ENCODE measurements at places on chromosomes 3 and 15.
A peak's percentile ranks its signal among the peaks of the same experiment; 100 is the strongest.

DNA sequence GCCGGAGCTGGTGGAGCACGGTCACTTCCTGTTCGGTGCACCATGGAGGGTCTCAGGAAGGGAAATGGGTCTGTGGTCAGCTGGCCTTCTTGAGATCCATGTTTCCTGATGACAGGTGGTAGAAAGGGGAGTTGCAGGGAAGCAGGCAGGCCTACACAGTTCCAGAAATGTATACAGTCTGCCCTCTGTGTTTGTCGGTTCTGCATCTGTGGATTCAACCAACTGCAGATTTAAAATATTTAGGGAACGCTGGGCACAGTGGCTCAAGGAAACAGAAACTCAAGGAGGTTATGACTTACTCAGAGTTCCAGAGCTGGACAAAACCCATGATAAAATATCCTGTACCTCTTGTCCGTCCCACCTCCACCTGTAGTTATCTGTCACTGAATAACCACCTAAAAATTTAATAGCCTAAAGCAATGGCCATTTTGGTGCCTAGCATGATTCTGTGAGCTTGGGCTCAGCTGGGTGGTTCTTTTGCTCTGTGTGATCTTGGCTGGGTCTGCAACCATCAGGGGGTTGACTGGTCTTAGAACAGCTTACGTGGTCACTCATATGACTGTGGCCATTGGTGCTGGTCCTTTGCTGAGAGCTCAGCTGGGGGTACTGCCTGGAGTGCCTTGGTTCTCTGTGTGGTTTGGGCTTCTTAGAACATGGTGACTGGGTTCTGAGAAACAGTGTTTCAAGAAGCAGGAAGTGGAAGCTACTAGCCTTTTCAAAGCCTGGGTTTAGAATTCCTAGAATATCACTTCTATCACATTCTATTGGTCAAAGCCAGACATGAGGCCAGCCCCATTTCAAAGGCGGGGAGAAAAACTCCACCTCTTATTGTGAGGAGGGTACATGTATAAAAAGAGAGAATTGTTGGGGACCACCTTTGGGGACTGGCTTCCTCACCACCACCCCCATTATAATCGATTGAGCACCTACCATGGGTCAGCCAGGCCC lies 239.7 kb upstream of the BHLHE40 start:
- no peak for DNase-seq
- peak overlapping the region; percentile 63 for H3K27ac ChIP-seq
- H3K27me3 ChIP-seq: no peaks in the 10 kb centered on the region
- H3K36me3 ChIP-seq: peaks cover 90% of the 10 kb centered on the region
- H3K4me3 ChIP-seq: no peak overlapping the region

GRCh38 chr3:170584585-170585007 lies 1.3 kb downstream of the SLC7A14 start:
- no peaks in the 10 kb centered on the region for H3K36me3 ChIP-seq
- H3K27me3 ChIP-seq: peaks cover 51% of the 10 kb centered on the region
- no peaks in the 10 kb centered on the region for H3K4me1 ChIP-seq
- no peak overlapping the region for H3K4me3 ChIP-seq
- no peak overlapping the region for H3K27ac ChIP-seq
- DNase-seq: peak; percentile 27

DNA sequence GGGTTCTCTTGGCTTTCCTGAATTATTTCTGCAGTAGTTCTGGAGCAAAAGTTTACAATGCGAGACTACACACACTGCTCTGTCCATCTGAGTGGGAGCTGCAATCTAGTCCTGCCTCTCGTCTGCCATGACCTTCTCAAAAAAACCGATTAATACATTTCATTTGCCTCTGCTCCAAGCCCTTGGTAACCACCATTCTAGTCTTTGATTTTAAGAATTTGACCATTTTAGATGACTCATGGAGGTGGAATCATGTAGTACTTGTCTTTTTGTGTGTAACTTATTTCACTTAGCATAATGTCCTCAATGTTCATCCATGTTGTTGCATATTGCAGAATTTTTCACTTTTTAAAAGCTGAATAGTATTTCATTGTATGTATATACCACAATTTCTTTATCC lies 356.9 kb downstream of the SV2B start:
- no peaks in the 10 kb centered on the region for H3K36me3 ChIP-seq
- no peak overlapping the region for H3K27ac ChIP-seq
- no peaks in the 10 kb centered on the region for H3K4me1 ChIP-seq
- no peak for DNase-seq

DNA sequence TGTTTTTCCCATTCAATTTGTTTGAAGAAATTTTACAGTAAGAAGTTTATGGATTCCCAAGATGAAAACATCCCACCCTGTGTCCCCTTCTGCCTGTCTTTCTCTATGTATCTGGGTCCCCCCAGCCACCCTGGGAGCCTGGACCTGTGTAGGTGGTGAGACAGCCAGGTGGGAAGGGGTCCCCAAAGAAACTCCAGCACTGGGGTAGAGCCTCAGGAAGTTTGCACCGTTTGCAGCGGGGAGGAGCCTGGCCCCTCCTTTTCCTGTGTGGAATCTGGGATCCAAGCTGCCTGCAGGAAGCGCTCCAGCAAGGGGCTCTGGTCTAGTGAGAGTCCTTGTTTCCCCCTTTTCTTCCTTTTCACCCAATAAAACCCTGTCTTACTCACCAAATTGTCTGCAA lies 49.4 kb upstream of the ITGA11 start:
- no peaks in the 10 kb centered on the region for H3K36me3 ChIP-seq
- DNase-seq: no peak
- peaks cover 28% of the 10 kb centered on the region for H3K27me3 ChIP-seq
- no peaks in the 10 kb centered on the region for H3K4me1 ChIP-seq

GRCh38 chr3:124269619-124270018 lies 277.7 kb upstream of the ROPN1 start:
- peaks cover 1% of the 10 kb centered on the region for H3K27me3 ChIP-seq
- no peak for DNase-seq
- H3K36me3 ChIP-seq: no peaks in the 10 kb centered on the region
- no peak overlapping the region for H3K4me3 ChIP-seq
- no peak overlapping the region for H3K27ac ChIP-seq

DNA sequence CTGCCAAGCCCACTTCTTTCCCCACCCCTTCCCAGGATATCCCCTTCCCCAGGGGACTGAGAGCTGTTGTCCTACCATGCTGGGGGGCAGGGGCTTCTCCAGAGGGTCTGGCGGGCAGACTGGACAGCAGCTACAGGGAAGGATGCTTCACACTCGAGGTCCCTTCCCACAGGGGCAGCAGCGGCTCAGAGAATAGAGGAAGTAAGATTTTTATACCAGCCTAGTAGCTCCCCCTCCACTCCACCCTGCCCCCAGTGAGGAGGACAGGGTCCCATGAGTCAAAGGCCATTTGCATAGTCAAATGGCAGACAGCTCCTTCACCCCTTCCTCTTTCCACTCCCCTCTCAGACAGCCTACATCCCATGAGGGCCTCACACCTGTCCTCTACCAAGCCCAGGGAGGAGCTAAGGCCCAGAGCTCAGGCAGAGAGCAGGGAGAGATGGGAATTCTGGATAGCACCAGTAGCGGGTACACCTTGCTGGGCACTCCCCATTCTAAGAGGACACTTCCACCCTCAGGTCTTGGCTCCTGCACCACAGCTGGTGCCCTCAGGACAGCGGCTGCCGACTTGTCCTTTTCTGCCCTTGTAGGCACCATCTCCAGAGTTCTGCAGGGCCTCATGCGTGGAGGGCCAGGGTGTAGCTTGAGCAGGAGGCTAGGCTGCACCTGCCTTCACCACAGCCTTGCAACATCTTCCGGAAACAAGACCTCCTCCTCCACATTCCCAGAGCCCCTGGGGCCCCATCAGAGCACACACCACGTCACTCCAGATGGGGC lies at the start of gene TLR9:
TLR9 (minus strand) TSS at position 194 of the 777 bp plus-strand sequence; CDS start at position 78, 116 bp downstream.
- H3K27me3 ChIP-seq: no peaks in the 10 kb centered on the region
- peak; percentile 77 for DNase-seq
- peaks cover 77% of the 10 kb centered on the region for H3K4me1 ChIP-seq
- peaks cover 66% of the 10 kb centered on the region for H3K36me3 ChIP-seq
- H3K4me3 ChIP-seq: peak within 1 kb of the TSS; percentile 90

Data from activated B cell treated with CpG ODN at 0.5 μM for 24 hours (primary cell).